ENCODE measurements at places on chromosomes 7 and 10. TPM values are rescaled to one million over a fixed set of nuclear protein-coding genes. Genes with fewer than 3 reads are reported as not detected.

TCAF2 gene
- 0.28 TPM for total RNA-seq

OGDH gene
- total RNA-seq: 37.8 TPM

IRF5 gene
- total RNA-seq: 0.16 TPM

EBLN1 gene
- not detected for total RNA-seq

DNA sequence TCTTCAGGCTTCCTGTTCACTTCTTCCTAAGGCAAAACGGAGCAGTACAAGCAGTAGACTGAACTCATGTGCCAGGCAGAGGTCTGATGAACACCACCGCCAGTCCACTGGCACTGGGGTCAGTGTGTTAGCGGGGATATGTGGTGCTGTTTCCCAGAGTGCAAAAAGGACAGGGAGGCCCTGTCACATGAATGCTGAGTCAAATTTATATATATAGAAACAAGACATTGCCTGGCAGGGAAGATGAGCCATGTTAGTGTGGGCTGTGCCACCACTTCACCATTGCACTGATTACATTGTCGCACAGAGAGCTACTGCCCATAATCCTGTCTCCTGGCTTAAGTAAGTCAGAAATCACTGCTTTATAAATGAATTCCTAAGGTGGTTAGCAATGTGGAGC lies 122.2 kb upstream of the AMPH start:
- no peak for DNase-seq

DNA sequence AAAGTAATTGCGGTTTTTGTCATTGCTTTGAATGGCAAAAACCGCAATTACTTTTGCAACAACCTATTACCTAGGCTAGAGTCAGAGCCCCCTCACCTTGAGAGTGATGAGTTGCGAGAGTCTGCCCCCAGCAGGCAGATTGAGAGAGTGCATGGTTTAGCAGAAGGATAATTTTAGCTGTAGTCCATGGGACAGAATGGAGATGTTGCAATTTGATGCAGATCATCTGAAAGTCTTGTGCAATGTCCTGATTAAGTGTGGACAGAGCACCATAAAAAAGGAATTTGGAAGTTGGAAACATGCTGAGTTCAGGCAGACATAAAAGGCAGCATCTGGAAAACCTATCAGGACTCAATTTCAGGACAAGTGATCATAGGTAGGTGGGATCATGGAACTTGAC lies 48.7 kb downstream of the GPR141 start:
- peak; percentile 66 for DNase-seq

DNA sequence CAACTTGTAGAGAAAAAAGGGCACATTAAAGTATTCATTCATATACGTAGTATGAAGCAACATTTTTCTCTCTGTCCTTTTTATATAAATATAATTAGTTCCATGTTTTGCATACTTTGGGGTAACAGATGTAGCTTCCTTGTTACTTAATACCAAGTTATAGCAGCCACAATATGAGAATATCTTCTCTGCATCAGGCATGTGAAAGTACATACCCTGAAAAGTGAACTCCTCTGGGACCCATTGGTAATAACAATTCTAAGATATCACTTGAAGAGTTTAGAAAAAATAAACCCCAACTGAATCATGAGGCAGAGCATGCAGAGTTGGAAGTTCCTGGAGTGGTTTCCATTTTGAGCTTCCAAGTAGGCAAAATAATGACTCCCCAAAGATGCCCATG lies 2.4 kb upstream of the CRPPA start:
- DNase-seq: no peak

- DNase-seq: no peak
Observed at GRCh38 chr10:3773460-3774017, 11.5 kb downstream of the KLF6 start.

DNA sequence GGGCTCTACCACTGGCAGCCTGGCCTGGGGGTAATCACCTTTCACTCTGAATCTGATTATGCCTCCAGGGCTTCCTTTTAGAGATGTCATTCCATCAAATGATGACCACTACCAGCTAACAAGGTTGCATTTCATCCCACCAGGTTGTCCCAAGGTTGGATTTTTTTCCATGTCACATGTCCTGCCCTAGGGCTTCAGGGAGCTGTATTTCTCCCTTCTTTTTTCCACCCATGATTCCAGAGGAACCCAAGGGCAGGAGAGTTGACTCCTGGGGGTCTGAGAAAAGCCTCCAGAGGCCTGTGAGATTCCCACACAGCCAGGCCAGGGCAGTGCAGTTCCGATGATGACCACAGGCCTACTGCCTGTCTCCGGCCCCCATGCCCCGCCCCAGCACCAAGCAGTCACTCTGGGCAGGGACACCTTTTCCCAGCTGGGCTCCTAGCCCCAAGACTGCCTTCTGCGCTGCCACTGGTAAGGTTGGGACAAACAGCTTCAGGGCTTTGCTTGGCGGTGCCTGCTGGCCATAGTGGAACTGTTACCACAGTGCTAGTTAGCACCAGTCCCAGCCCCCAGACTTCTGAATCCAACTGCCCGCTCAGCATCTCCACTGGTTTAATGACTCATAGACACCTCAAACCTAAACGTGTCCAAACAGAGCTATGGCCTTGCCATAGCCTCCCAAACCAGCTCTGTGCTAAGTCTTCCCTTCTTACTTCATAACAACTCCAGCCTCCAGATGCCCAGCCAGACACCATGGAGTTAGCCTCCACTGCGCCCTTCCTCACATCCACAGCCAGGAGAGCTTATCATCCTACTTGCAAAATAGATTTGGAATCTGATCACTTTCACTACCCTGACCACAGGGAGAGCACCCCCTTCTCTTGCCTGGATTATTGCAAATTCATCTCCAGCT lies 133.7 kb downstream of the ARHGAP22 start:
- no peak for DNase-seq

DNA sequence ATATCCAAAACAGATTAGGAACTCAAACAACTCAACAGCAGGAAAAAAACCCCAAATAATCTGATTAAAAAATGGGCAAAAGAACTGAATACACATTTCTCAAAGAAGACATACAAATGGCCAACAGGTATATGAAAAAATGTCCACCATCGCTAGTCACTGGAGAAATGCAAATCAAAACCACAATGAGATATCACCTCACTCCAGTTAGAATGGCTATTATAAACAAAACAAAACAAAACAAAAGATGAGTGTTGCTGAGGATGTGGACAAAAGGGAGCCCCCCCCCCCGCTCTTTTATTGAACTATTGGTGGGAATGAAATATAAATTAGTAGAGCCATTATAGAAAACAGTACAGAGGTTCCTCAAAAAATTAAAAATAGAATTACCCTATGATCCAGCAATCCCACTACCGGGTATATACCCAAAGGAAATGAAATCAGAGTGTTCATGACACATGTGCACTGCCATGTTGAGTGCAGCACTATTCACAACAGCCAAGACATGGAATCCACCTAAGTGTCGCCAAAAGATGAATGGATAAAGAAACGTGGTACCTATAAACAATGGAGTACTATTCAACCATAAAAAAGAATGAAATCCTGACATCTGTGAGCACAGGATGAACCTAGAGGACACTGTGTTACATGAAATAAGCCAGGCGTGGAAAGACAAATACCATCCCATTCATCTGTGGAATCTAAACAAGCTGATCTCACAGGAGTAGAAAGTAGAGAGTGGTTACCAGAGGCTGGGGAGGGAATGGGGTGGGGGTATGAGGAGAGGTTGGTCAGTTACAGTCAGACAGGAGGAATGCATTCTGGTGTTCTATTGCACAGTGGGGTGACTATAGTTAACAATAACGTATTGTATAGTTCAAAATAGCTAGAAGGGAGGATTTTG lies 78.1 kb upstream of the RHEB start:
- DNase-seq: peak; percentile 48

Measured in SJCRH30 (cell line).